ENCODE measurements at places on chromosomes 12 and 14.

DNA sequence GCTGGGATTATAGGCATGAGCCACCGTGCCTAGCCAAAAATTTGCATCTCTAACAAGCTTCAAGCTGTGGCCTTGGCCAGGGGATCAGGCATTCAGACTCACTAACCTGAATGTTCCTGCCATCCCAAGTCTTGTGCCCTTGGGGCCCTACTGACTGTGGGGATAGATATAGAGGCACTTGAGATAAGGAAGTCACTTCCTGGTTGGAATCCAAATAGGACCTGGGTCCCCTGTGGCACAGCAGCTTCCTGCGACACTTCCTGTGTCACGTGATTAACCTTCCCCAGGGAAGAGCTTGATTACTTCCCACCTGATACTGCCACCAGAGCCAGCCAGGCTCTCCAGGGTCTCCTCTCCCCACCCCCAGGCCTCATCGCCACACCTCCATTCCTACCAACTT, 128.2 kb downstream of the BCL11B start:
- no peak for DNase-seq

- no peak for DNase-seq
Measured at GRCh38 chr12:99386907-99387306, 260.6 kb upstream of the GARIN6 start.

DNA sequence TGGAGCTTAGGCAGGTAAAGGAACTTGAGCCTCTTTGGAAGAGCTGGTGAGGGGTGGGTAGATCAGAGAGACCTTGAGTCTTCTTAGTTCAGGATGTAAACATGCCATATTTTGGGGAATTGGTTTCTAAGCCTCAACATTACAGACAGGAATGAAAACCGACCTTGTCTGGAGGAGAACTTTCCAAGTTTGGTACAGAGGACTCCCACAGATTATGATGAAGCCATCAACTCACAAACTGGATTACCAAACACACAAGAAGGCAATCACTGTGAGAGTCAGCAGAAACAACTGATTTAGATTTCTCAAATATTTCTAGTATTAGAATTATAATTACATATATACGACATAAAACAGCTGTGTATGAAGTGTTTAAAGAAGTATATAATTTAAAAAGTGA, 22.3 kb upstream of the AMN1 start:
- DNase-seq = no peak

GRCh38 chr12:70646850-70647249, 9.6 kb upstream of the PTPRB start:
- no peak for DNase-seq

GRCh38 chr12:39574785-39575497, 44.7 kb downstream of the ABCD2 start:
- DNase-seq = no peak

DNA sequence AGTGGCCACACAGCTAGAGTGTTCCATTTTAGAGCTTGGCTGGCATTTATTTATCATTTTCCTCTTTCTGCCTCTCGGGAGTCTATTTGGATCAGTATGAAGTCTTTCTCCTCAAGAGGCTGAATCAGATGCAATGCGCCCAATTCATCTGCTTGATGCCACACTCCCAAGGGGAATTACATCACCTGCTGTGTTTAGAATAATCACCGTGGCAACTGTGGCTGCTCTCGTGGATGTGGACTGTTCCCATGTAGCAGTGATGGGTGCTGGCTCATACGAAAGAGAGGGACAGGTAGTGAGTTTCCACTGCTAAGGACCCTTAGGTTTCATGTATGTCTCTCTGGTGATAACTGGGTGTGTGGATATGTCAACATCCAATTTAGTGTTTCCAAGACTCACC, 70.7 kb downstream of the SRRM4 start:
- DNase-seq = no peak

DNA sequence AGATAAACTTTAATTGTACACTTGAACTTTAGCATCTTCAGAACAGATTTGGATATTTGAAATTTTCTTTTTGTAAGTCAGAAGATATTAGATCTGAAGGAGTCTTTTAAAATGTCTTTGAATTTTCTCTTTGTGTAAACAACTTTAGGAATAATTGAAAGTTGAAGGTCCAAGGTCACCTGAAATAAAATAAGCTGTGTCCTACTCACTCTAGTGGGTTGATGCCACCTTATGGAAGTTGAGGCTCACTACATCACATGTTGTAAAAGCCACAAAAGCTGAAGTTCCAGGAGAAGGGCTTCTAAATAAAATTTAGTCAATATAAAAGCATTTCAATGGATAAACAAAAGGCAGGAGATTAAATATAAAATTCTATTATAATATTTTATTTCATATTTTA, 122.0 kb upstream of the ATXN7L3B start:
- no peak for DNase-seq

- DNase-seq = no peak
Measured at GRCh38 chr14:61703342-61704129, 8.2 kb downstream of the HIF1A start.

DNA sequence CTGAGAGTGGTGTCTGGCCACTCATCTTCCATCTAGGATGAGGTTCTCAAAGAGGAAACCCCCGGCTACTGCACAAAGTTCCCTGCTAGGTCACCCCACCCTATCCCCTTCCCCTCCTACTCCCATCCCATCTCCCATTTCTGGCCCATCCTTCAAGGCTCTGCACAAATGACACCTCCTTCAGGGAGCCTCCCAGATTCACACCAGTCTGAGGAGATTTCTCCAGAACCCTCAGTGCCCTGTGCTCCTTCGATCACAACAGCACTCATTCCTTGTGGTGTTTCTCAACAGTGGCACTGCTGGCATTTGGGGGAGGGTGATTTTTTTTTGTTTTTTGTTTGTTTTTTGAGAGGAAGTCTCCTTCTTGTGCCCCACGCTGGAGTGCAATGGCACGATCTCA, 2.9 kb downstream of the CAMKK2 start:
- no peak for DNase-seq

DNA sequence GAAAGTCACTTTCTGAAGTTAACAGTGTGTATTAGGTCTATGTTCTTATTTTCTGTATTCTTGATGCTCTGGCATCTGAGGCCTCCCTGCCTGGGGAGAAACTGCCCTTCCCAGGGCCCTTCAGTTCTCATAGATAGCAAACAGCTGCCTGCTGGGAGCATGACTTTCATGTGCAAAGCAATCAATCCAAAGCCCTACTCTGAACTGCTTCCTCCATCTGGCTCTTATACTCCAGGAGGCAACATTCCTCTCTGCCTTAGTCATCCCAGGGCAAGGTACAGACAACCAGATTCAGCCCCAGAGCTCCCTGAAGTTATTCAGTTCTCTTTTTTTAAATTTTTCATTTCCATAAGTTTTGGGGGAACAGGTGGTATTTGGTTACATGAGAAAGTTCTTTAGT, 41.7 kb upstream of the RIN3 start:
- peak; percentile 66 for DNase-seq

DNA sequence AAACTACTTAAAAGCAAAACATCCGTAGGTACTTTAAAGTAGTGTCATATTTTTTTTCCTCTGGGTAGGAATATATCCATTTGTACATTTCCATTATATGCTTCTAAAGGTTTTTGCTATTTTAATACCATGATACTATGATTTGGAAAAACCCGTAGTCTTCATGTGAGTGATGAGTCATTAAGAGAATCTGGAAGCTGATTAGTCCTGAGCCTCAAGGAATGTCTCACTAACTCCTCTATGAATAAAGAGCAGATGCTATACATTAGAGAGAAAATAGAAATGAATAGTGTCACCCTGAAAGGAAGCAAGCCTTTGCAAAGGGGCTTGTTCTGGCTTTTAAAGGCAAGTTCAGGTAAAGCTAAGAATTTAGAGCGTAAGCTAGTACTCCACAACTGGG, 432.1 kb downstream of the CCDC91 start:
- peak; percentile 4 for DNase-seq

DNA sequence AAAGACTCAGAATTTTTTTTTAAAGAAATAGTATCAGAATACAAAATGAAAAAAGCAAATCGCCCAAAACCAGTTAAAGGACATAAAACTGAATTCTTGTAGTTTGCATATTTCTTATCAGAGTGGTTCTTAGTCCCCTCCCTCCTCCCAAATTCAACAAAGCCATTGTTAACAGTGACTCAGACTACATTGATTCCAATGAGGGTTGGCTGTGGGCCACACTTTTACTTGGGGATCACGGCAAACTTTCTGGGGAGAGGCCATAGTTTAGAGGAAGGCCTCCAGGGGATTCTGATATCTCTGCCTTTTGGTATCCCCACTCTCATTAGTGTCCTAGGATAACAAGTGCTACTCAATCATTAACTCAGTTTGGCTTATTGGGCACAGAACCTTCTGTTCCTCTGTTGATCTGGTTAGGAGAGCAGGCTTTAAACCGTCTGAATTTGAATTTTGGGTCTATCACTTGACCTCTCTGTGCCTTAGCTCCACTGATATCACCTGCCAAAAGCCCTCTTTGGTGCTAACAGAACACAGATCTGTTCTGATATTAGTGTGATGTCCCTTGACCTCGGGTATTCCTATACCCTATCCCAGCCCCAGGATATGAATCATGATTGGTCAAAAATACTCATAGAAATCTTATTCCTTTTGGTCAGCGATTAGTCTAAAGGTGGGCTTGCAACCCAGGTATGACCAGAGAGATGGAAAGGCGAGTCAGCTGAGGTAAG, 45.2 kb upstream of the APPL2 start:
- DNase-seq = no peak

- DNase-seq = no peak
Measured at GRCh38 chr12:79884401-79885006, 50.4 kb downstream of the PPP1R12A start.

GRCh38 chr12:52280319-52280795, 5.9 kb downstream of the KRT86 start:
- peak; percentile 74 for DNase-seq

GRCh38 chr14:90428676-90429075, 31.8 kb downstream of the CALM1 start:
- no peak for DNase-seq

GRCh38 chr14:35383569-35384454, 20.7 kb downstream of the NFKBIA start:
- DNase-seq = no peak

- no peak for DNase-seq
Measured at GRCh38 chr12:32780071-32780470, 24.4 kb upstream of the YARS2 start.

All from H54 (cell line).